Stimulated activated CD8-positive, alpha-beta memory T cell treated with anti-CD3 and anti-CD28 coated beads, Interleukin-2, amount 100 ng/mL, for 1 hour (primary cell): ENCODE measurements at places on chromosomes 2 and 18.

GRCh38 chr2:126653761-126654160 lies 2.2 kb upstream of the GYPC start:
- no peak for DNase-seq

GRCh38 chr2:175403599-175404221 lies 222.2 kb upstream of the ATP5MC3 start:
- no peak for DNase-seq

DNA sequence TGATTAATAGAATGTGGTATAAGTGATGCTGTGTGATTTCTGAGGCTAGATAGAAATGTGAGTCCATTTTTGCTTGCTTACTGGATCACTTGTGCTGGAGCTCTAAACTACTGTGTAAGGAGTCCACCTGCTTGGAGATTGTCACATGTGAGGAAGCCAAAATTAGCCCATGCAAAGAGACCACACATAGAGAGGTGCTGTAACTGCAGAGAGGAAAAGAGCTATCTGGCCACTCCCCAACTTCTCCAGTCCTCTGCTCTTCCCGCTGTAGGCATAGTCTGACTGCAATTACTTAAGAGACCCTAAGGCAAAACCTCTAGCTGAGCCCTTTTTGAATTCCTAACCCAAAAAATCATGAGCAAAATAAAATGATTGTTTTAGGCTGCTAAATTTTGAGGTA lies 120.6 kb upstream of the FBXO11 start:
- DNase-seq: no peak

DNA sequence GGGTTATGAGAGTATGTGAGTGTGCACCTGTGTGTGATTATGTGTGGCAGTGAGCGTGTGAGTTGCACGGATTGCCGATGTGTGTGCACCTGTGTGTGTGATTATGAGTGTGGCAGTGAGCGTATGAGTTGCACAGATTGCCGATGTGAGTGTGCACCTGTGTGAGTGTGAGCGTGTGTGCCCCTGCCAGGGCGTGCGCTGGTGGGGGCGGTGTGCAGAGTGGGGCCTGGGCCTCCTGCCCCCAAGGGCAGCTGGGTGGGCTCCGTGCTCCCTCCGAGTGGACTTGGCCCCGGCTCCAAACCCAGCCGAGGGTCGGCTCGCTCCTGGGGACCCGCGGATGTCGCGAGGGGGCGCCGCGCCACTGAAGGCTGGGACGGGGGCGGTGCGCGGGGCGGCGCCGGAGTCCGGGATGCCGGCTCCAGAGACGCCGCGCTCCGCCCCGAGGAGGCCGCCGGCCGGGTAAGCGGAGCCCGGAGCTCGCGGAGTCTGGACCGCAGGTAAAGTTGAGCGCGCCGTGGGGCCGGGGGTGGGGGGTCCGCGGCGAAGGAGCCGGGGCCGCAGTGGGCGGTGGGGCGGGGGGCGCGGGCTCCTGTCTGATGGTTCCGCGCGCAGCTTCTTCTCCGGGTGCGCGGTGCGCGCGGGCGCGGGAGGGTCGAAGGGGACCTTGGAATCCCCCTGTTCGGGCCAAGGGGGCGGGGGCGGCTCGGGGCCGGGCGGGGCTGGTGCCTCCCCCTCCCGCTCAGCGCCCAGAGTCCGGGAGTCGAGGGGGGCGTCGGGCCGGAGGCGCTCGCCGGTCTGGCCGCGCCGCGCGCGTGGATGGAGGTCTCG lies at the start of gene KCNG2:
Gene KCNG2, plus strand, starts transcription at position 421 of the 828 bp plus-strand sequence. CDS start 65,730 bp downstream, outside the sequence.
- no peak for DNase-seq

DNA sequence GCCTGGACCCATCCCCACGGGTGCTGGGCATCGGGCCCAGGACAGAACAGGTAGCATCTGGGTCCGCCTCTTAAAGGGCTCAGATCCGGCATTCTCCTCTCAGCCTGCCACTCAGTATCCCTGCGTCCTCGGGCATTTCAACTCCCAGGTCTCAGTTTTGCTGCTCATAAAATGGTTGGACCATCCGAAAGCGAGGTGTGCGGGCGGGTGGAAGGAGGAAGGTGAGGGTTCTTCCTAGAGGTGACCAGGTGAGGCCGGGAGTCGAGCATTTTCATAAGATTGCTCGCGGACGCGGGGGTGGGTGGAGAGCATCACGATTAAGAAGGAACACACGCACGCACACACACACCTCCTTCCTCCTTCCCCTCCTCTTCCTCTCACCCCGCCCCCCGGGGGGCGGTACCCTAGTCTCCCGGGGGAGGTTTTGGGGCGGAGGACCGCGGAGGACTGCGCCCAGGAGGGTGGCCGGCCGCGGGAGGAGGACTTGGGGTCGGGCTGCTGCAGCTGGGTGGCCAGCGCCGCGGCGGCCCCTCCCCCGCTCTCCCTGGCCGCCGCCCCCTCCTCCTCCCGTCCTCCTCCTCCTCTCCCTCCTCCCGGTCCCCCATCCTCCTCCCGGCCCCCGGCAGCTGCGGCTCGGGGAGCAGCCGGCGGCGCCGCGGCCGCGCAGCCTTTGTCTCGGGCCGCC lies 97.9 kb upstream of the GPR45 start:
- no peak for DNase-seq

DNA sequence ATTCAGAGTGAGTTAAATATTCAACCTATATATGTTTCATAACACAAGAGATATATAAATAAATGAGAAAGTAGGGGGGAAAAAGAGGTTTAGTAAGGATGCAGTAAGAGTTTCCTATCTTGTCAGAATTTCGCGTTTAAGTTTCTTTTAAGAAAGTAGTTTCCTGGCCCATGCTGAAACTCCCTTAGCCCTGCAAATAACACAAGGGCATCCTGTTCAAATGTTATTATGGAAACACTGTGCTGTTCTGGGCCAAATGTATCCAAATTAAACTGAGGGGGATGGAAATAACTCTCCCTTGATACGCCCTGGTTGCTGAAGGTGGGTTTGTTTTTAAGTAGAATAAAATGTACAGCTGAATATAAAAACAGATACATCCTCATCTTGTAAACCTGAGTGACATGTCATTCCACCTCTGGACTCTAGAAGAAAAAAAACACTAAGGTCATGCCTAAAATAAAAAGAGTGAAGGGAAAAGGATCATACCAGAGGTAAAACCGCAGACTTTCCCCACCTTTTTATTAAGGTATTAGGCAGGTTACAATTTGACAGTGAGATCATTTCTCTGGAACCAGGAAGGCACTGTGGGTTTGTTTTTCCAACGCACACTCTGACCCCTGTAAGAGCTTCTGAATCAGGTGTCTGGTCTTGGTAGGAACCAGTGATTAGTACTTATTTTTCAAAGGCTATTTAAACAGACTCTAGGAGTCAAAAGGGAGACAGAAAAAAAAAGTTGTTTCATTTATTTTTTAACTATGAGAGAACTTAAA lies 16.7 kb downstream of the BCL2 start:
- no peak for DNase-seq

DNA sequence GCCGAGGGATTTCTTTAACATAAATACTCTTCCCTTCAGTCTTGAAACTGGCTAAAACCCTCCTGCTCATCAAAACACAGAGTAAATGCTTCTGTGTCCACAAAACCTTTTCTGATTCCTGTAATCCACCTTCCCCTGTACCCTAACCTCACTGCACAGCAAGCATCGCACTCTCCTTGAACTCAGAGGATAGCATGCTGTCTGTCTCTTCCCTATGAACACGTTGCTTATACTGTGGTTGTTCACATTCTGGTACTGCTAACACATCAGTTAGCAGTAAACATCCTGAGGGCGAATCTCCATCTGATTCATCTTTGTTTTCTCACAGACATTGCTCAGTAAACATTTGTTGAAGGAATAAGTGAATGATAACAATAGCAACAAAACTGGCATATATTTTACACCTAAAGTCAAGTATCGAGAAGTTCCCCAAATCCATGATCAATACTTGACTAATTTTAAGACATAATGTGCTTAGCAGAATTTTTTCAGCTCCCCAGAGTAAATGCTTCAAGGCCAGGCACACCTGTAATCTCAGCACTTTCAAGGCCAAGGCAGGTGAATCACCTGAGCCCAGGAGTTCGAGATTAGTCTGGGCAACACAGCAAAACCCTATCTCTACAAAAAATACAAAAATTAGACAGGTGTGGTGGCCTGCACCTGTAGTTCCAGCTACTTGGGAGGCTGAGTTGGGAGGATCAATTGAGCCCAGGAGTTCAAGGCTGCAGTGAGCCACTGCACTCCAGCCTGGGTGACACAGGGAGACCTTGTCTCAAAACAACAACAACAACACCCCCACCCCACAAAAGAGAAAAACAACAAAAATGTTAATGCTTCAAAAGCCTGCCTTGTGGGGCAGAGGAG lies 45.6 kb upstream of the LPIN2 start:
- no peak for DNase-seq

DNA sequence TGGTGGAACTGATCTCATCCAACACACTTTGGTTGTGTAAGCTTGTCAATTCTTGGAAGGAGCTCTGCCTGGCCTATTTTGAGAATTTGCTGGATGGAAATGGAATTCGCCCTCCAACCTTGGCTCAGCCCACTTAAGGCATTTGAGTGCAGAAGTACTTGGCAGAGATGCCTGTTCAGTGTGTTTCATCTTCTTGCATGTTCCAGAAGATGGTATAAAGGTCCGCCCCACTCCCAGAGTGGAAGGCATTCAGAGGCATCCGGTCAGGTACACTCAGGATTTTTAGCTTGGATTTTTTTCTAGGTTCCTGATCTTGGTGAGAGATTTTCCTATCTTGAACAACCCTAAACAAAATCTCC lies 61.3 kb upstream of the TXNDC2 start:
- no peak for DNase-seq

GRCh38 chr2:1729242-1729641 lies 15.1 kb downstream of the PXDN start:
- DNase-seq: no peak

GRCh38 chr18:2882201-2882600 lies 35.4 kb downstream of the EMILIN2 start:
- no peak for DNase-seq

DNA sequence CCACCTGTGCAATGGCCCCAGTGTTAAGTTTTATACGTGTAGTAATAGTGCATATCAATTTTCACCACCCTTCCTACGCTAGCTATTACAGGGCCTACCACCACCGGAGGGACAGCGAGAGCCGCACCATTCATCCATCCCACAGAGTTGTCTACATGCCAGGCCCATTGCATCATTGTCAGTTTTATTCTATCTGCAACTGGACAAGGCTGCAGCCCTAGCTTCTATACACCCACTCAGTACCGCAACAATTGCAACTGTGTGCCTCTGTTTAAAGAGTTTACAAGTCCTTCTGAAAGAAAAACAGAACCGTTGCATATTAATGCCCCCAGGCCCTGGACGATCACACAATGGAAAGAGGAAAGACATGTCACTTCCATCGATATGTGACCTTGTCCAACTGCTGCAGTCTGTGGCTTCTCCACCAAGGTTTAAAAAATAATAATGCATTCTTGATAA lies 58.6 kb downstream of the ZEB2 start:
- no peak for DNase-seq

DNA sequence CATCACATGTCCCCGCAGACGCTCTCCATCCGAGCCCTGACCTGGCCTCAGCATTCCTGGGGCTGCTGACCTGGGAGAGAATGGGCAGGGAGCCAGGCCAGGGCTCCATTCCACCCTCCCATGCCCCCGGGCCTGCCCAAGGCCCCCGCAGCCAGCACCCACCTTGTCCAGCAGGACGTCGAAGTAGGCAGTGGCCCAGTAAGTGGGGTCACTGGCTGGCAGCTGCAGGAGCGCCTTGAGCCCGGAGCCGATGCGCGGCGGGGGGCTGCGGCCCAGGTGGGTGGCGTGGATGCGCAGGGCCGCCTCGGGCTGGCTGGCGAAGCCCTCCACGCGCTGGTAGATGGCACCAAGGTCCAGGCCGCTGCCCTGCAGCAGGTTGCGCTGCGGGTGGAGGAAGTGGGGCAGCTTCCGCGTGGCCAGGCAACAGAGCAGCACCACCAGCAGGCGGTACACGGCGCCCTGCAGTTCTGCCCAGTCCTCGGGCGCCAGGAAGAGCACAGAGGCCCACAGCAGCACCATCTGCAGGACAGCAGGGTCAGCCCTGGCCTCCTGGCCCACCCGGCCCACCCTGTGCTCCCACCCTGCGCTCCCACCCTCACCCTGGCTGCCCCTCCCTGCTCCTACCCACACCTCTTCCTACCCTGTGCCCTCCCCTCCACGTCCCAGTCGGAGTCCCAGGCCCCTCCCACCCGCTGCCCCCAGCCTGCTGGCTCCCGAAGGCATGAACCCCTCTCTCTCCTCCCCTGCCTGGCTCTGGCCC lies 7.6 kb downstream of the MAB21L4 start:
- no peak for DNase-seq

GRCh38 chr2:70854411-70854810 lies 18.8 kb upstream of the CD207 start:
- DNase-seq: no peak
